Muscle of leg (tissue), 16 donors: ENCODE measurements at places on chromosomes 6 and 20. TPM values are rescaled to one million over a fixed set of nuclear protein-coding genes. Genes with fewer than 3 reads are reported as not detected.
A peak's percentile ranks its signal among the peaks of the same experiment; 100 is the strongest.

Gene LY6G6D
- polyA plus RNA-seq: not detected

Gene DUSP15
- polyA plus RNA-seq: 2.1 TPM

Gene TFAP2D
- not detected for polyA plus RNA-seq

Gene SLC52A3
- 0.49 TPM for polyA plus RNA-seq

DNA sequence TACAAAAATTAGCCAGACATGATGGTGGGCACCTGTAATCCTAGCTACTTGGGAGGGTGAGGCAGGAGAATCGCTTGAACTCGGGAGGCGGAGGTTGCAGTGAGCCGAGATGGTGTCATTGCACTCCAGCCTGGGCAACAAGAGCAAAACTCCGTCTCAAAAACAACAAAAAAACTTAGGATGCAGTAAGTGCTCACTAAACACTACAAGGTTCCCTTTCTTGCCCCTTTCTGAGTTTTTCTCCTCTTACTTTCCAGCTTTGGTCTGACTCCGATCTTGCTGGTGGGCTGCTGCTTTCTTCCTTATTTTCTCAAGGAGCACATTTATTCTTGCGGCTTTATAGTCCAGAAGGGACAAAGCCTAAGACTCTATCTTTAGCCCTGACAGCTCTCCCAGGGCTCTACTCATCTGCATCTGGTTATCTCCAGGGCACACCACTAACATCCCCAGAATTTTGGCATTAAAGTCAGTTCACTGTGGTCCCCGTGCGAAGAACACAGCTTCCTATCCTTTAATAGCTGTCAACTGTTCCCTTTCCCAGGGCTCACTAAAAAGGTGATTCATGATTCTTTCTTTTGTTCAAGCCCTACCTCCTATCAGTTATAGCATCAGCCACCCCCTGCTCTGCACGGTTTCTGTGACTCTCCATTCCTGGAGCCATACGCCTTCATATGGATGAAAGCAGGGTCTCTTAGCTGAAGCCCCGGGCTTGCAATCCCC is 17.1 kb upstream of the RPN2 start:
- no peaks in the 10 kb centered on the region for H3K36me3 ChIP-seq
- H3K4me1 ChIP-seq: no peaks in the 10 kb centered on the region
- no peak for DNase-seq
- H3K27ac ChIP-seq: no peak overlapping the region

GRCh38 chr6:2072453-2072852 is 173.0 kb downstream of the GMDS start:
- H3K27me3 ChIP-seq: no peaks in the 10 kb centered on the region
- no peak overlapping the region for H3K27ac ChIP-seq
- no peaks in the 10 kb centered on the region for H3K36me3 ChIP-seq
- no peaks in the 10 kb centered on the region for H3K4me1 ChIP-seq
- peak; percentile 16 for DNase-seq
- no peak overlapping the region for H3K4me3 ChIP-seq

DNA sequence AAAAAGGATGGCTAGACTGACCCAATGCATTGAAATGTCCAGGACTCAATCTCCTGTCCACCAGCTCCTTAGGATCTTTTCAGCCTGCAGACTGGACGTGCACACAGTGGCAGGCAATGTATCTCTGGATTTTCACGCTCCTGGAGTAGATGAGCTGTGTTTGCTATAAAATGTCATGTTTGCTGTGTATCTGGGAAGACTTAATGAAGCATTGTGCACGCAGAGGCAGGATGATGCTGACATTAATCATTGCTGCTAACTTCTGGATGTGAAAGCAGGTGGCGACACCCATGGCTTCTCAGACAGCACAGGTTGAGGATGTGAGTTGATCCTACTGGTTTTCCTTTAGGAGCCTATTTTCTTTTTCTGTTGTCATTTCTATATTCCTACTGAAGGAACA is 133.1 kb upstream of the PCSK2 start:
- no peaks in the 10 kb centered on the region for H3K27me3 ChIP-seq
- no peak for DNase-seq
- H3K4me1 ChIP-seq: no peaks in the 10 kb centered on the region
- no peak overlapping the region for H3K27ac ChIP-seq
- no peaks in the 10 kb centered on the region for H3K36me3 ChIP-seq

GRCh38 chr6:7323074-7323473 is 10.1 kb upstream of the SSR1 start:
- peaks cover 2% of the 10 kb centered on the region for H3K27me3 ChIP-seq
- DNase-seq: no peak
- H3K27ac ChIP-seq: no peak overlapping the region
- H3K36me3 ChIP-seq: no peaks in the 10 kb centered on the region
- H3K4me1 ChIP-seq: no peaks in the 10 kb centered on the region
- H3K4me3 ChIP-seq: no peak overlapping the region

GRCh38 chr6:134951494-134952263 is 1.8 kb upstream of the ALDH8A1 start:
- no peak overlapping the region for H3K27ac ChIP-seq
- no peak overlapping the region for H3K4me3 ChIP-seq
- H3K27me3 ChIP-seq: no peaks in the 10 kb centered on the region
- no peaks in the 10 kb centered on the region for H3K36me3 ChIP-seq

GRCh38 chr20:50762045-50762422 is 30.7 kb downstream of the PARD6B start:
- H3K27me3 ChIP-seq: no peaks in the 10 kb centered on the region
- H3K36me3 ChIP-seq: no peaks in the 10 kb centered on the region
- peaks cover 15% of the 10 kb centered on the region for H3K4me1 ChIP-seq
- no peak overlapping the region for H3K27ac ChIP-seq
- H3K4me3 ChIP-seq: no peak overlapping the region

DNA sequence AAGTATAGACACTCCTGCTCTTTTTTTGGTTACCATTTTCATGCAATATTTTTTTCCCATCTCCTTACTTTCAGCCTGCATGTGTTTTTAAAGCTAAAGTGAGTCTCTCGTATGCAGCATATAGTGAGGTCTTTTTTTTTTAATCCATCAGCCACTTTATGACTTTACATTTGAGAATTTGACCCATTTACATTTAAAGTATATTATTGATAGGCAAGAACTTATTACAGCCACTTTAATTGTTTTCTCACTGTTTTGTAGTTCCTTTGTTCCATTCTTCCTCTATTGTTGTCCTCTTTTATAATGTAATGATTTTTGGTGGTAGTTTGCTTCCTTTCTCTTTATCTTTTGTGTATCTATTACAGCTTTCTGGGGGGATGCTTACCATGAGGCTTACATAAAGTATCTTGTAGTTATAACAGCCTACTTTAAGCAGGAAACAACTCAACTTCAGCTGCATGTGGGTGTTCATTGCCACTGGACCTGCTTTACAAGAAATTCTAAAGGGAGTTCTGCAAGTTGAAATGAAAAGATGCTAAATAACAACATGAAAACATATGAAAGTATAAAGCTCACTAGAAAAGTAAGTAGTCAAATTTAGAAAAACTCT is 71.8 kb downstream of the TNFAIP3 start:
- H3K27me3 ChIP-seq: no peaks in the 10 kb centered on the region
- H3K36me3 ChIP-seq: no peaks in the 10 kb centered on the region
- no peak overlapping the region for H3K4me3 ChIP-seq

DNA sequence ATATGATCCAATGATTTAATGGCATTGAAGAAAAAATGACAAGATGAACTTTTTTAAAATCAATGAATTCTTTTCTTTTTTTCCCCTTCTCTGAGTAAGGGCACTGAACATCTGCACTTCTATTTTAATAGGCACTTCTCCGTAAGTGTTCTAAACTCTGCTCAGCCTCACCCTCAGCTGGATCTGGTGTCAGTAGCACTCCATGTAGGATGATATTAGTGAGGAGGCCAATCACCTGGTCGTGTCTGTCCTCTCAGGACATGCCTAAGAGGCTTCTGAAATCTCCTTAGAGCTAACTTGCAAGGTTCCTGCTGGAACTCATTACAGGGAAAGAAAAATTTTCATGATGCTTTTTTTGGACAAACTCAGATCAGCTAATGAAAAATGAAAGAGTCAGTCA is 148.6 kb upstream of the MLIP start:
- H3K27ac ChIP-seq: no peak overlapping the region
- H3K36me3 ChIP-seq: no peaks in the 10 kb centered on the region
- no peak overlapping the region for H3K4me3 ChIP-seq
- no peaks in the 10 kb centered on the region for H3K27me3 ChIP-seq
- peak; percentile 29 for DNase-seq
- peaks cover 5% of the 10 kb centered on the region for H3K4me1 ChIP-seq

- peaks cover 54% of the 10 kb centered on the region for H3K4me1 ChIP-seq
- H3K27me3 ChIP-seq: no peaks in the 10 kb centered on the region
- no peak for DNase-seq
- H3K4me3 ChIP-seq: peak overlapping the region; percentile 69
- H3K36me3 ChIP-seq: peaks cover 9% of the 10 kb centered on the region
- peak overlapping the region; percentile 63 for H3K27ac ChIP-seq
Measured at GRCh38 chr20:50111120-50111828, 1.7 kb downstream of the UBE2V1 start.

DNA sequence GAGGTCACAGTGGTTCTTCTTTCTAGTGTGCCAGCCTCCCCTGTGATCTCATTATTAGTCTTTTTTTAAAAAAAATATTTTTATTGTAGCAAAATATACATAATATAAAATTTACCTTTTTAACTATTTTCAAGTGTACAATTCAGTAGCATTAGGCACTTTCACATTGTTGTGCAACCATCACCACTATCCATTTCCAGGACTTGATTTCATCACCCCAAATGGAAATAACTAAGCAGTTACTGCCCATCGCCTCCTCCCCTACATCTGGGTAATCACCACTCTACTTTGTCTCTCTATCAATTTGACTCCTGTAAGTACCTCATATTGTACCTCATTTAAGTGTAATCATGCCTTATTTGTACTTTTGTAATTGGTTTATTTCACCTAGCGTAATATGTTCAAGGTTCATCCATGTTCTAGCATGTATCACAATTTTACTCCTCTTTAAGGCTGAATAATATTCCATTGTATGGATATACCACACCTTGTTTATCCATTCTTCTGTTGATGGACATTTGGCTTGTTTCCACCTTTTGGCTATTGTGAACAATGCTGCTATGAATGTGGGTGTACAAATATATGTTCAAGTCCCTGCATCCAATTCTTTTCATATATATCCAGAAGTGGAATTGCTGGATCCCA is 68.6 kb upstream of the FYN start:
- H3K4me1 ChIP-seq: no peaks in the 10 kb centered on the region
- DNase-seq: no peak
- H3K36me3 ChIP-seq: no peaks in the 10 kb centered on the region
- no peak overlapping the region for H3K27ac ChIP-seq
